ENCODE measurements at places on chromosomes 6 and 20.

DNA sequence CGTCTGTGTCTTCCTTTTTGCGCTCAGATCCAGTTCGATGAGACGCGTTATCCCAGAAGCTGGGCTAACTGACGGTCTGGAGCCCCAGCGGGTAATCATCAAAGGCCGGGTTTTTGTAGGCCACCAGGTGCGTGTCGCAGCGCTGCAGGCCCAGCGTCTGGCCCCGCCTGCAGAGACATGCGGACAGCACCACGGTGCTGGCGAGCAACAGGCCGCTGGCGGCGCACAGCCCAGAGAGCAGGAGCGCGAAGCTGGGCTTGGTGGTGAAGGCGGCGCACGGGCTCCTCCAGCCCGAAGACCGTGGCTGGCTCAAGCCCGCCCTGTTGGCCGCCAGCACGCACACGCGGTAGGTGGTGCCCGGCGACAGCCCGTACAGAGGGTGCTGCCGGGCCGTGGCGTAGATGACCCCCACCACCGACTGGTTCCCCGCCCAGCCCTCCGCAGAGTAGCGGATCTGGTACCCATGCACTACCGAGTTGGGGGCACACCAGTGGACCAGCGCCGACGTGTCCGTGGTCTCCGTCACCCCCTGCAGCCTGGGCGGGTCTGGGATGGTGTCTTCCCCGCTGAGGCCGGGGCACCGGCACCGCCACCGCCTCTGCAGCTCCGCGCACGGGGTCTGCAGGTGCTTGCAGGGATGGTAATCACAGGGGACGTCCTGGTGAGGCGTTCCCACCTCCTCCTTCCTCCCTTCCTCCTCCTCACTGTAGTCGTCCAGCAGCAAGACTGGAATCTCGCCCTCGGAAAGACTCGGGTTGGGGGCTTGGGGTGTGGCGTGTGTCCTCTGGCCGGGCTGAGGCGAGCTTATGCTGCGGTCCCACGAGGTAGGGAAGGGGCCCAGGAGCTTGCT lies 12.7 kb downstream of the LRRN4 start:
- no peak for DNase-seq

- no peak for DNase-seq
Measured at GRCh38 chr6:169249057-169249456, 4.6 kb downstream of the THBS2 start.

DNA sequence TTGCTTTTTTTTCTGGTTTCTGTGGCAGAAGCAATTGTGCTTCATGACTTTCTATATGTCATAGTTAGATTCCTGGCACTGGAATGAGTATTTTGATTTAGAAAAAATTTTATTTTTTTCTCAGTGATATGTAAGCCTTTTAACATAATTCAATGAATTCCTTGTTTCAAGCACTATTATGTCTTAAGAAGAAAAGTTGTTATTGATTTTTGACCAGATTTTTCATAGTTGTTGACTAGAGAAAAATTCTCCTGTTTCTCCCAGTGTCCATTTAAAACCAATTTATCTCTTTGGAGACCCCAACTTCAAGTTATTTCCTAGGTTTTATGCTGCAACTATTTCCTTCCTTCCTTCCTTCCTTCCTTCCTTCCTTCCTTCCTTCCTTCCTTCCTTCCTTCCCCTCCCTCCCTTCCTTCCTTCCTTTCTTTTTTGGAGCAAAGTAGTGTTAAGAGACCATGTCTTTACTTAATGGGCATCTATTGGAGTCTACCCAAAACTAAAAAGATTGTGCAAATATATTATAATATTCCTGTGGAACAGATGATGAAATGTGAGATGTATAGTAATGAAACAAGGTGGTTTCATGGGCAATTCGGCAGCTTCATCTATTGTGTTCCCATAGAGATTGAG lies 346.9 kb downstream of the RNF144B start:
- no peak for DNase-seq

DNA sequence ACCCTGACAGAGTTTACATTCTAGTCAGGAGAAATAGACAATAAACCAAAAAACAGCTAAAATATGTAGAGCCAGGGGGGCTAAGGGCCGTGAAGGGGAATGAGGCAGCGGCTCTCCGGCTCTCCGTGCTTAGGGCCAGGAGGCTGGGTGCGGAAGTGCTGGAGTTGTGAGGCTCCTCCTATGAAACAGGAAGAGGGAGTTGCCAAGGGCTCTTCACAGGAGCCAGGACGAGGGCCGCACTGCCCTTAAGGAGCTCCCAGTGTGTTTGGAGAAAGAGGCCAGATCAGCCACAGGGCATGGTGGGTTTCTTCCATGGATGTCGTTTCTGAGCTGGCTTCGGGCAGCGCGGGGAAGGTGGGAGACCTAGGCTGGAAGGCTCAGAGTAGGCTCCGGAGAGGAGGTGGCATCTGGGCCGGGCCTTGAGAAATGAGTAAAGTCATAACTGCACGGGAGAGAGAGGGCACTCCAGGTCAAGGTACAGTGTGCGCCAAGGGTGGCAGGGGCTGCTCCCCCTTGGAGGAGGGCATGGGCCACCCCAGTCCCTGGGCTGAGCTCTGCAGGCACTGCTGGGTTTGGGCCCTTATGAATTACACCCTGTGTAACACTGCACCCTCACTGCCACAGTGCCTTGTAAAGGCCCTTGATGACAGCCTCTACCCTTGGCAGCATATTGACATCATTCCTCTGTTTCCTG lies 20.8 kb upstream of the MLN start:
- DNase-seq, result no peak

GRCh38 chr20:32285621-32286371 lies 8.3 kb downstream of the KIF3B start:
- no peak for DNase-seq

DNA sequence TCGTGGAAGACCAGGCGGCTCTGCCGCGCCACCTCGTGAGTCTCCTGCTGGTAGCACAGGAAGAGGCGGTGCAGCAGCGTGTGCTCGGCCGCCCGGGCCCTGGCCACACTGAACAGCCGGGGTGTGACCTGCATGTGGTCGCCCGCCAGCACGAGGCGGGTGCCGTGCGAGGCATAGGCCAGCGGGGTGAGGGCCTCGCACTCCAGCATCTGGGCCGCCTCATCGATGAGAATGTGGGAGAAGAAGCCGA lies 7.0 kb downstream of the HELZ2 start:
- no peak for DNase-seq

- DNase-seq, result no peak
Measured at GRCh38 chr20:49580813-49581174, 12.9 kb upstream of the PTGIS start.

DNA sequence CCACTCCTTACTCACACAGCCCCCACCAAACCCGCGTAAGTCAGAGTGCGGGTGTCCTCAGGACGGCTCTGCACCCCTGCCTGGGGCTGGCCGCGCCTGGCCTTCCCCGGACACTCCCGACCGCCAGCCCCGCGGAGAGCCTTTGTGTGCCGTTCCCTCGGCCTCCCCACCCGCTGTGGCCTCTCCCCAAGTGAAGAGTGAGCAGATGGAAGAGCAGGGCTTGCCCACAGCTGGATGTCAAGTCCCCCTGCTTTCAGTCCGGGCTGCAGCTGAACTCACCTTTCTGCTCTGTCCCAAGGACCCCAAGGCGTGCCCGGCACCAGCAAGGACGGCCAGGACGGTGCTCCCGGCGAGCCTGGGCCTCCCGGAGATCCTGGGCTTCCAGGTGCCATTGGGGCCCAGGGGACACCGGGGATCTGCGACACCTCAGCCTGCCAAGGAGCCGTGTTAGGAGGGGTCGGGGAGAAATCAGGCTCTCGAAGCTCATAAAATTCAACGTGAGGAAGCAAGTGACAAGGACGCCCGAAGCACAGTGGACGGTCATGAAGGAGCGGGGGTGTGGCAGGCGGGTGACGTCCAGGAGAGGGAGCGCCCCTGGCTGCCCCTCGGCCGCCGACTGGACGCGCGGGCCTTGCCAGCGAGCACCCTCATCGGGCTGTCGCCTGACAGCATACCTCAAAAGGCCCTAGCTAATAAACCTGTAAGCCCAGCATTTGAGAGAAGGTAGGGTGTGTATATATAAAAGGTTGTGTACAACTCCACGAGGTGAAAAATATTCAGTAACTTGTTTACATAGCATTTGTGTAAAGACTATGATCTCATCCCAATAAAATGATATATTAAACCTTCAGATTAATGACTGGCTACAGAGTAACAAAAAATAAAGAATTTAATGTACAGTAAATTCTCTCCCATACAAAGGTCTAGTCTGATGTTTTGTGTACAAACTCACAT lies 21.1 kb downstream of the TCFL5 start:
- DNase-seq, result no peak

DNA sequence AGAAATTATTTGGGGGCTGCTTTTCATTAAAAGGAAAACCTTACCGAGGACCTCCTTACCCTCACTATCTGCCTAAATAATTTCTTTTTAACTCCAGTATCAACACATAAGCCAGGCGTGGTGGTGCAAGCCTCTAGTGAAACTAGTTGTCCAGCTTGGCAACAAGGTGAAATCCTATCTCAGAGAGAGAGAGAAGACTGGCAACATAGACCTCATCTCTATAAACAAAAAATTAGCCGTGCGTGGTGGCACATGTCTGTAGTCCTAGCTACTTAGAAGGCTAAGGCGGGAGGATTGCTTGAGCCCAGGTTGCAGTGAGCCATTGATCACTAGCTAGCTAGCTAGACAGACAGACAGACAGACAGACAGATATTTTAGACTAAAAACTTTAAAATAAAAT lies 92.5 kb downstream of the ARMC2 start:
- DNase-seq, result no peak

DNA sequence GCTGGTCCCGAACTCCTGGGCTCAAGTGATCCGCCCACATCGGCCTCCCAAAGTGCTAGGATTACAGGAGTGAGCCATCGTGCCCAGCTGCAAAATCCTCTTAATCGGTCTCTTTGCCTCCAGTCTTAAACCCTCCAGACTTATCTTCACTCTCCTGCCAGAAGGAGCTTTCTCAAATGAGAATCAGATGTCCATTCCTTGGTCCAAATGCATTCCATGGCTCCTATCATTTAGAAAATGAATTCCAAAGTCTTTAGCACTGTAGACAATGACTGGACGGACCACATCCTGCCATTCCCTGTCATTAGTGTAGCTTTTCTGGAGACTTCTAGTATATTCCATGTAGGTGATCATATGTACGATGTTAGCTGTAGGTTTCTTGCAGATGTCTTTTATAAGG lies 141.9 kb downstream of the ID4 start:
- DNase-seq, result no peak

DNA sequence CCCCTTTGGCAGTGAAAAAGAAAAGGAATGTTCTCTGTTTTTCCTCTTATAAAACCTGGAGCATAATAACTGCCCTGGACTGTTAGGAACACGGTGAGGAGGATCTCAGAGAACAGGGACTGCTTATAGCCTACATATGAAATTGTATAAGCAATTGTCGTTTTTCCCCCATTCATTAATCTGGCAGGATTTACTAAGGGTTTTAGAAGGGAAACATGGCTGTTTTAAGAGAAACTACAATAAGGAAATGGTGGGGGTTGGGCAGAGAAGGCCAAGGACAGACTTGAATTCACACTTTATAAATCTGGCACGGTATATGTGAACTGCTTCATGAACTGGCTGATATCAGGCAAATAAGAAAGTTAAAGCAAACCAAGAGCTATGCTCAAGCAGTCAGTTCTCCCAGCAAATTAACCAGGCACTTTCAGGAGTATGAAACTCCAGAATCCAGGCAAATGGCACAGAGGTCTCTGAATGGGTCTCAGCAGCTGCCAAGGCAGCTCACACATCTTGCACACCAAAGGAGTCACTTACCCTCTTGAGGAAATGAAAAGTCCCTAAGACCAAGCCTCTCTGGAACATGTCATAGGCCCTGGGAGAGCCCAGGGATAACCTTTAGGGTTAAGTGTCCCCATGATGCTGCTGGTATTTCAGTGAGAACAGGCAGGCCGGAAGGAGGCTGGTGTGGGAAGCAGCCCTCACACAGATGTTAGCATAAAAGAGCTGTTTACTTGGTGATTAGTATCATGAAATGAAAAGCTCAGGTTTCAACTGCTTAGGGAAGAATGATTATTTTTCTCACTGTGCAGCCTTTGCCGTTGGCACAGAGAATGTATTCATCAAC lies 260.5 kb upstream of the MARCKS start:
- no peak for DNase-seq

DNA sequence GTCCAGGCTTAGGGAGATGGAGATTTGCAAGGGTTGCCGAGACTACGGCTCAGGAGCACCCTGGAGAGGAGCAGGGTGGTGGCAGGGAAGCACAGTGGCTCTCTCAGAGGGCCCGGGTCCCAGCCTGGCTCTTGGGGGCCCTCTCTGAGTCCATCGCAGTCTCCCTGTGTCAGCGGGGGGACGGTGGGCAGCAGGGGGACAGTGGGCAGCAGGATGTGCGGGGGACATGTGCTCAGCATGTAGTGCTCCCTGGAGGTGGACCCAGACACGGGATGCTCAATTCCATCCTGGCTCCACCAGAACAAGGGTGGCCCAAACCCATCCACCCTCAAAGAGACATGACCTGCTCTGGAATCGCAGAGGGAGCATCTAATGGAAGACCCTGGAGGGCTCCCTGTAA lies 43.0 kb upstream of the ZBP1 start:
- no peak for DNase-seq

DNA sequence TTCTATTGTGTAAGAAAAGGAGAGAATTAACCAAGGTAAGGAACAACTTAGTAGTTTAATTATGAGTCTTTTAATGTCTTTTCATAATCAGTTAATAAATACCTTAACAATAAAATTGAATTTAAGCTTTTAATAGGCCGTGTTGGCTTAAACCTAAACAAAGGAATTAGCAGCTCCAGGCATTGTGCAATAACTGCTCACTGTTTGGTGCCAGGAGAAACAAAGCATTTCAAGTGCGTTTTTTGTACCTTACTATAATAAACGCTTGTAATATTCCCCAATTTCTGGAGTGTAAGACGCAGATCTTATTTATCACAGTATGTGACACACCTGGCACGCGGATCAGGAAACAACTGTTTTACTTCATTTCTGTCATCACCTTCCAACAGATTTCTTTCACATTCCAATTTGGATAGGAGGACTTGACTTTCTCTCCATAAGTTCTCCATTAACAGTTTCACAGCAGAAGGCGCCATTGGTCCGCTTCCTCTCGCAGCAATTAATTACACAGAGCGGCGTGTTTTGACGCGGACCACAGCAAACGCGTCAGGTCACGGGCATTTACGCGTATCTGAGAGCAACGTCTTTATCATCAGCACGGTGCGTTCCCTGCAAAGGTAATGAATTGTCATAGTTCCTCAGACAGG lies 335.8 kb upstream of the NT5E start:
- DNase-seq, result no peak

Data from stimulated activated CD4-positive, alpha-beta T cell treated with anti-CD3 and anti-CD28 coated beads, Interleukin-1b, Interleukin-23, amount 100 ng/mL, for 1 hour (primary cell).